ENCODE measurements at places on chromosomes 16 and 17.

DNA sequence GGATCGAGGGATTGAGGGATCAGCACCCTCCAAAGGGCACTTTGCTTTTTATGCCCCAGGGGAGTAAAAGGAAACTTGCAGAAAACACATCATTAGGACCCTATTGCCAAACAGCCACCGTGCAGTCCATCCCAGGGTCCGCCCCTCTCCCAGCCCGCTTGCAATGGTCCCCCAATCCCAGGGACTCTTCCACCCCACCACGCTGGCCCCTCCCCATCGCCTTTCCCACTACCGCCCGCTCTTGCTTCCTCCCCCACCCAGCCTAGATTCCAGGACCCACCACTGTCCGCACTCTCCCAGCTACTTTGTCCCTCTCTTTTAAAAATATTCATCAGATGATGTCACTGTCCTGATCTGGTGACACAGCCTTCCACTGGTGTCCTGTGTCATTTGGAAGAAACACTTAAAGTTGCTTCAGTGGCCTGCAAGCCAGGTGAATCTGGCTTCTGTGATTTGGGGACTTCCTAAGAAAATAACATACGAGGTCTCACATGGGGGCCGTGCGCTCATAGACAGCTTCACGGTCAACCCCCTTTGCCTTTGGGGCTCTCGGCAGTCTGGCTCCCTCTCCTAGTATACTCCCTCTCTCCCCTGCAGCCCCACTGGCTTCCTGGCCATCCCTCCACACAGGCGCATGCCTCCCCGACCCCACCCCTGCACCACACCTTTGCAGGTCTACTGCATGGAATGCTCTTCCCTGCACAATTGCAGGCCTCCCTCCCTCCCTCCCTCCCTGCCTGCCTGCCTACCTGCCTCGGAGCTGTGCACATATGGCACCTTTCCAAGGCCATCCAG lies 127.9 kb downstream of the RBFOX3 start:
- H3K36me3 ChIP-seq: no peaks in the 10 kb centered on the region
- no peaks in the 10 kb centered on the region for H3K27me3 ChIP-seq
- DNase-seq: no peak
- H3K4me3 ChIP-seq: no peak overlapping the region
- H3K4me1 ChIP-seq: no peaks in the 10 kb centered on the region

DNA sequence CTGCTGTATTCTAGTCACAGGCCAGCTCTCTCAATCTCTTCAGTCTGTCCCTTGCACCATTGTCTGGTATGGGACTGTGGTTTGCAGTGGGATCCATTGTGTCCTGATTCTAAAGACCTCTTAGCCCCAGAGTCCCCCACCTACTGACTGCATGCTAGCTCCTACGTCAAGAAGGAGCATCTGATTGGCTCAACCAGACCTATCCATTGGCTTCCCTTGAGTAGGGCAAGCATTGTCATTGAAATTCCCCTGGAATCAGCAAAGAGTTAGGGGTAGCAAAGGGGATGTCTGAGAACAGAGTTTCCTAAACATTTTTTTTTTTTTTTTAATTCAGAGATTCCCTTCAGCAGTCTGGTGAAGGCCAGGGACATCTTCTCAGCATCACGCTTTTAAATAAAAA lies 175.3 kb upstream of the MPHOSPH6 start:
- H3K36me3 ChIP-seq: no peaks in the 10 kb centered on the region
- H3K27me3 ChIP-seq: no peaks in the 10 kb centered on the region
- H3K4me1 ChIP-seq: no peaks in the 10 kb centered on the region
- no peak overlapping the region for H3K4me3 ChIP-seq
- H3K27ac ChIP-seq: no peak overlapping the region

DNA sequence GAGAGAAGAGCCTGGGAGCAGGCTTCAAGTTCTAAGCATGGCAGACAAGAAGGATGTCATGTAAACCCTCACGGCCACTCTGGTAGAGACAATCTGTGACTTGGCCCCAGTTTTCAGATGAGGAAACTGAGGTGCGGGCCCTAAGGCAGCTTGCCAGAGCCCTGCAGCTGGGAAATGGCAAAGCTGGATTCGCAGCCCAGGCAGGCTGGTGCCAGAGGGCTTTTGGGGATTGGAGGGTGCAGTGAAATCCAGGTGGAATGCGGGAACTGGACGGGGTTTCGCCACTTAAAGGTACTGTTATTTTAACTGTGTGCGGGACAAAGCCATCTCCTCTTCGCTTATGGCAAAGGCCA lies 477 bp upstream of the OSGIN1 start:
- no peak for DNase-seq
- H3K27ac ChIP-seq: no peak overlapping the region
- H3K27me3 ChIP-seq: no peaks in the 10 kb centered on the region
- H3K36me3 ChIP-seq: no peaks in the 10 kb centered on the region
- no peak overlapping the region for H3K4me3 ChIP-seq

DNA sequence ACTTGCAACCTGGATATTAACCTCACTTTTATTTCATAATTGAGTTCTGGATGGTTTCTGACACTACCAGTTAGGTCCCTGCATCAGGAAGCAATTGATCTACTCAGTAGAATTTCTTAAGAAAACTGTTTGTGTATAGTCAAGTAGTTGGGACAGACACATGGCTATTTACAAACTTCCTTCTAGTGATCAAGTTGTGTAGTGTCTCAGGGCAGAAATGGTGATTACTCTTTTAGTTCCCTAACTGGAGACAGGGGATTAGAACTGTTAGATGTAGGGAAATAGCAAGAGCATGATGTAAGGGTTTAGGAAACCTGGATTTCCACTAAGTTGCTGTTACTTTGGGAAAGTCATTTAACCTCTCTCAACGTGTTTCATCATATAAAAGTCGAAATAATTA lies 30.4 kb downstream of the TMEM100 start:
- H3K4me3 ChIP-seq: no peak overlapping the region
- H3K36me3 ChIP-seq: no peaks in the 10 kb centered on the region
- H3K27me3 ChIP-seq: no peaks in the 10 kb centered on the region
- H3K27ac ChIP-seq: no peak overlapping the region
- H3K4me1 ChIP-seq: no peaks in the 10 kb centered on the region

- H3K4me1 ChIP-seq: no peaks in the 10 kb centered on the region
- H3K27me3 ChIP-seq: no peaks in the 10 kb centered on the region
- no peak overlapping the region for H3K27ac ChIP-seq
- no peak overlapping the region for H3K4me3 ChIP-seq
- DNase-seq: no peak
- peaks cover 23% of the 10 kb centered on the region for H3K36me3 ChIP-seq
Measured at GRCh38 chr17:67570797-67571196, 146.9 kb upstream of the NOL11 start.

DNA sequence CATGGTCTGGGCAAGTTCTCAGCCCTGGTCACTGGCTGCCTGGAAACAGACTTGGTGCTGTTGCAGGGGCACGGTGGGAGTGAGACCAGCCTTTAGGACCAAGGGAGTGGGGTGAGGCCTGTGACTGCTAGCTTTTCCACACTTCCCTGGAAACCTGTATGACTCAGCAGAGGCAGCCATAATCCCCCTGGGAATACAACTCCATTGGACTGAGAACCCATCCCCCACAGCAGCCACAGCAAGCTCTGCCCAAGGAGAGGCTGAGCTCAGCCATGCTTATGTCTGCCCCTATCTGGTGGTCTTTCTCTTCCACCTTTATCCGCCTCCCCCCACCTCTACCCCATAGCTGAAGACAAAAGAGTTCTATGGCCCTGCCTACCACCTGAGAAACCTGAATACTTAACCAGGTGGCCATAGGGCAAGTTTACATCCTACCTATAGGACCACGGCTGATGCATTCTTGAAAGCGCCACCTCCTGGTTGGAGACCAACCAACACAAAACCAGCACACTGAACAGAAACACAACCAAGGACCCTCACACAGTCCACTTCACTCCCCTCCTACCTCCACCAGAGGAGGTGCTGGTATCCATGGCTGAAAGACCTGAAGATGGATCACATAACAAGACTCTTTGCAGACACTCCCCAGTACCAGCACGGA lies 816.2 kb upstream of the SOX9 start:
- DNase-seq: no peak
- H3K27me3 ChIP-seq: no peaks in the 10 kb centered on the region
- H3K36me3 ChIP-seq: no peaks in the 10 kb centered on the region
- no peak overlapping the region for H3K4me3 ChIP-seq
- no peak overlapping the region for H3K27ac ChIP-seq

- no peak overlapping the region for H3K4me3 ChIP-seq
- no peaks in the 10 kb centered on the region for H3K36me3 ChIP-seq
- no peak for DNase-seq
- H3K4me1 ChIP-seq: no peaks in the 10 kb centered on the region
- no peaks in the 10 kb centered on the region for H3K27me3 ChIP-seq
Measured at GRCh38 chr16:77849646-77850258, 61.4 kb downstream of the VAT1L start.

DNA sequence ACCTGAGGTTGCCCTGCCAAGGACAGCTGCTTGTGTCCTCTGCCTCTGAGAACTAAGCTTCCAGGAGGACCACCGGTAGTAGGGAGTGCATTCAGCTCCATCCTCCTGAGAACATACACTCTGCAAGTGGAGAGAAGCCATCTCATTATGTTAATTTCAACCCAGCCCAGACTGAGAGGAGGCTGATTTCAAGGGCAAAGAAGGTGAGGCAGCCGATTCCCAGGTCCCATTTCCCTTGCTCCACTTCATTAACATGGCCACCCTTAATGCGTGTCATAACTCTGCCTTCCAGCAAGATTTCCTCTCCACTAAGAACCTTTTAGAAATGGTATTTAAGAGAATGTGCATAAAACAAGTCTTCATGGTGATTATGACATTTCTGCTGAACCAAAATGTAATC lies 72.5 kb downstream of the CDH13 start:
- H3K27ac ChIP-seq: no peak overlapping the region
- no peaks in the 10 kb centered on the region for H3K4me1 ChIP-seq

DNA sequence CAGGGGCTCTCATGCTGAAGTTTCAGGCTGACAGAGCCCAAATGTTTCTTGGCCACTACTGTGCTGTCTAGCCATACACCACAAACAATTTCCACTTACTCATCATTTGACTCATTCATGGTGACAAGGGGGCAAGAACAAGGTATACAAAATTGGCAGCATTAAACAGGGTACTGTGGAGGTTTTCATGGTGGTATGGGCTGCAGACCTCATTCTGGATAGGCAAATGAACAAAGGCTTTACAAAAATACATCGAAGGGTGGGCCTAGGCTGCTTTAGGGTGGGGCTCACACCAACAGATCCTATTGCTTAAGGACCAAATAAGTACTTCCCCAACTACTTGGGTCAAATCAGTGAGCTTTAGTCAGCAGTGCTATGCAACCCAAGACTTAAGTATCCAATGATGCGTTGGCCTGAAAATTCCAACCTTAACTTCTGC lies 53.0 kb downstream of the N4BP1 start:
- H3K4me1 ChIP-seq: peaks cover 24% of the 10 kb centered on the region
- no peak overlapping the region for H3K27ac ChIP-seq
- DNase-seq: no peak
- H3K4me3 ChIP-seq: no peak overlapping the region
- H3K36me3 ChIP-seq: peaks cover 6% of the 10 kb centered on the region
- no peaks in the 10 kb centered on the region for H3K27me3 ChIP-seq

DNA sequence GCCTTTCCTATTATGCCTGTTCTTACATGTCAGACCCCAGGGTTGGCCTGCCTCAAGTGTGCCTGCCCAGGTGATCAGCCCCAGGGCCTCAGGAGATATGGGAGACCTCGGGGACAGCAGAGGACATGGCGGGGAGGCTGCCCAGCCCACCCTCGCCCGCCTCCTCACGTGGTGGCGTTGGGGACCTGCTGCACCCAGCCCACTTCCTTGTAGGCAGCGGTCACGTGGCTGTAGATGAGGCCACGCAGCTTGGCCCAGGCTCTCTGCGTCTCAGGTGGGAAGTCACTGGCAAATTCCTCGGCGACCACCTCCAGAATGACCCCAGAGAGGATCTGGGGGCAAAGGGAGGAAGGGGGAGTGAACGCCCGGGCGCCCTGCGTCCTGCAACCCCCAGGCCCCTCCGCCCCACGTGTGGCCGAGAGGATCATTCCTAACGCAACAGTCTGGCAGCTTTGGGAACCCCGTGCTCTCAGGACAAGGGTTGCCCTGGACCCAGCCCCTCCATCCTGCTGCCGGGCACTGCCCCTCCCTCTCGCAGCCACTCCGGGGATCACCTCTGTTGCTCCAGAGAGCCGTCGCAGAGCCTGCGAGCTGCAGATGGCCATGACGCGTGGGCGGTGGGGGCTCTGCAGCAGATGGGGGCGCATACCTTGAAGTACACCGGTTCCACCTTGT lies 6.6 kb downstream of the CYGB start:
- no peak for DNase-seq
- H3K4me1 ChIP-seq: peaks cover 31% of the 10 kb centered on the region
- no peak overlapping the region for H3K27ac ChIP-seq
- H3K27me3 ChIP-seq: no peaks in the 10 kb centered on the region
- H3K36me3 ChIP-seq: no peaks in the 10 kb centered on the region
- no peak overlapping the region for H3K4me3 ChIP-seq

DNA sequence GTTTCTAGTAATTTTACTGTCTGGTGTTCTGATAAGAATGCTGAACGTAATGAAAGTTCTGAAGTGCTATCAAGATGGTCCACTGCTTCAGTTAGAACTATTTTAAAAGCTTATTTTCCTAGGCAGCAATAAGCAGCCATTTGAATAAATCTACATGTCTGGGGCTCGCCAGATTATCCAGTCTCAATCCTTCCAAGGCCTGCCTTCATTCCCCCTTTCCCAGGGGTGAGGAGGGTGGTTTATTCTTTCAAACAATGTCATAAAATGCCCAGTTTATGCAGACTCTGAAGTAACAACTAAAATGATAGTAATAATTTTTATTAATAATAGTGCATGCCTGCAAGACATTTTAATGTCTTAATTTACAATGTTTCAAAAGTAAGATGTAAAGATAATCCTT lies 2.4 kb downstream of the CDH11 start:
- no peaks in the 10 kb centered on the region for H3K4me1 ChIP-seq
- no peak for DNase-seq
- no peak overlapping the region for H3K27ac ChIP-seq
- H3K36me3 ChIP-seq: no peaks in the 10 kb centered on the region
- H3K4me3 ChIP-seq: no peak overlapping the region

DNA sequence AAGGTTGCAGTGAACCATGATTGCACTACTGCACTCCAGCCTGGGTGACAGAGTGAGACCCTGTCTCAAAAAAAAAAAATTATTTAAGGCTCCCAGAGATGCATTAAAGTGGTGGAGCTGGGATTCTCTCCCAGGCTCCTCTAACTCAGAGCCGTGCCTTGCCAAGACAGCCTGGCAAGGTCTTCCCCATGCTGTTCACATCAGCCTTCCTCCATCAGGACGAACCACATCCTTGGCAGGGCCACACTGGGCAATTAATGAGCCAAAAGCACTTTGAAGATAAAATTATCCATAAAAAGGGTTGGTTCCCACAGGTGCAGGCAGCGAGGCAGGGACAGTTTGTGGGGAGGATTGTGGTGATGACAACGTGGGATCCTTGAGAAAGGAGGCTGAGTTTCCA lies 19.8 kb upstream of the BBS2 start:
- H3K36me3 ChIP-seq: no peaks in the 10 kb centered on the region
- H3K27ac ChIP-seq: no peak overlapping the region
- no peak overlapping the region for H3K4me3 ChIP-seq
- no peaks in the 10 kb centered on the region for H3K27me3 ChIP-seq
- H3K4me1 ChIP-seq: no peaks in the 10 kb centered on the region
